ENCODE measurements at places on chromosomes 13 and 19.

DNA sequence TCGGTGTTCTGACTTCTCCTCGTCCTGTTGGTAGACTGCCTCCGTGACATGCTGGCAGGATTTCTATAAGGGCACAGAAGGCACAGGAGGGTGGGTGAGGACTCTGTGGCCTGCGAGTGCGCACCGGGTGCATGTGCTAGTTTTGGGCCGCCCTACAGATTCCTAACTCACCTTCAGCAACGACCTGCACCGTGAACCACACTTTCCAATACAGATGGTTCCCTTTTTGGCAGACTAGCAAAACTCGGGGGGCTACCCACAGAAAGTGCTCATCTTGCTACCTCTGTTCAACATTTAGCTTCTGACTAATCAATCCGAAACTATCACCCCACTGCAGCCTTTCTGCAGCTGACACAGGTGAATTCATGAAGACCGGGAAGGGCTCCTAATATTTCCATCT, 14.1 kb upstream of the AMER2 start:
- no peak for DNase-seq

GRCh38 chr13:78610381-78610883, 7.1 kb upstream of the POU4F1 start:
- no peak for DNase-seq

- DNase-seq, result peak; percentile 16
Measured at GRCh38 chr19:10604460-10604980, 17.4 kb upstream of the AP1M2 start.

DNA sequence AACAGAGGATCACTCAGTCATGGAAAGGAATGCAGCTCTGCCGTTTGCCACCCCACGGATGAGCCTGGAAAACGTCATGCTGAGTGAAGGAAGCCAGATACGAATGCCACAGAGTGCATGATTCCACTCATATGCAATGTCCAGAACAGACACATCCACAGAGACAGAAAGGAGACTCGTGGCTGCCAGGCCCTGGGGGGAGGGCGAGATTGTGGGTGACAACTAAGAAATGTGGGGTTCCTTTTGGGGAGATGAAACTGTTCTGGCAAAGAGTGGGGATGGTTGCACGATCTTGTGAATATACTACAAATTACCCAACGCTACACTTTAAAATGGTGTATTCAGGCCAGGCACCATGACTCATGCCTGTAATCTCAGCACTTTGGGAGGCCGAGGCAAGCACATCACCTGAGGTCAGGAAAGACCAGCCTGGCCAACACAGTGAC, 27.2 kb upstream of the NAPA start:
- DNase-seq, result no peak

- DNase-seq, result no peak
Measured at GRCh38 chr13:45364876-45365557, 24.0 kb upstream of the TPT1 start.

GRCh38 chr13:42893214-42893671, 98.8 kb downstream of the EPSTI1 start:
- no peak for DNase-seq

DNA sequence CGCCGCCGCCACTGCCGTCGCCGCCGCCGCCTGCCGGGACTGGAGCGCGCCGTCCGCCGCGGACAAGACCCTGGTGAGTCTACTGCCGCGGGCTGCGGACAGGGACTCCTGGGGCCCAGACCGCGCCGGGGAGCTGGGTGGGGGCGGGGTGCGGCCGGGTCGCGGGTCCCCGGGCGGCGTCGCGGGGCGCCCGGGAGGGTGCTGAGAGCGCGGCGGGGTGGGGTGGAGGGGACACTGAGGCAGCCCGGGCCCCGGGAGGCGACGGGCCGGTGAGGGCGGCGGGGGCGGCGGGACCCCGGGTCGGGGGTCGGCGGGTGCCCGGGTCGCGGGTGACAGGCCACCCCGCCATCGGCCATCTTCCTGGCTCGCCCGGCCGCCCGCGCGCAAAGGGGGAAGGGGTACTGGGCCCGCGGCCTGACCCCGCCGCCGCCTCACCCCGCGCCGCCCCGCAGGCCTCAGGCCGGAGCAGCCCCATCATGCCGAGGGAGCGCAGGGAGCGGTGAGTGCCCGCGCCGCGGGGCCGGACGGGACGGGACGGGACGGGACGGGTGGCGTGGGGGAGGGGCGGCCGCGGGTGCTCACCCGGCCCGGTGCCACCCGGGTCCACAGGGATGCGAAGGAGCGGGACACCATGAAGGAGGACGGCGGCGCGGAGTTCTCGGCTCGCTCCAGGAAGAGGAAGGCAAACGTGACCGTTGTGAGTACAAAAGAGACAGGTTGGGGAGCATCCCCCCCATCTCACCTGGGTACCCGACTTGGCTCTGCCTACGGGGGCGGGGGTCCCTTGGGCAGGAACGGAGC, 489 bp downstream of the CCNE1 start:
- no peak for DNase-seq

- peak; percentile 99 for DNase-seq
Measured at GRCh38 chr19:42325308-42325895, at the start of gene MEGF8. Gene MEGF8, plus strand, starts transcription at chr19:42325635. Its CDS starts 609 bp downstream, at chr19:42326244.

GRCh38 chr13:33034882-33035520, 18.8 kb downstream of the KL start:
- no peak for DNase-seq

DNA sequence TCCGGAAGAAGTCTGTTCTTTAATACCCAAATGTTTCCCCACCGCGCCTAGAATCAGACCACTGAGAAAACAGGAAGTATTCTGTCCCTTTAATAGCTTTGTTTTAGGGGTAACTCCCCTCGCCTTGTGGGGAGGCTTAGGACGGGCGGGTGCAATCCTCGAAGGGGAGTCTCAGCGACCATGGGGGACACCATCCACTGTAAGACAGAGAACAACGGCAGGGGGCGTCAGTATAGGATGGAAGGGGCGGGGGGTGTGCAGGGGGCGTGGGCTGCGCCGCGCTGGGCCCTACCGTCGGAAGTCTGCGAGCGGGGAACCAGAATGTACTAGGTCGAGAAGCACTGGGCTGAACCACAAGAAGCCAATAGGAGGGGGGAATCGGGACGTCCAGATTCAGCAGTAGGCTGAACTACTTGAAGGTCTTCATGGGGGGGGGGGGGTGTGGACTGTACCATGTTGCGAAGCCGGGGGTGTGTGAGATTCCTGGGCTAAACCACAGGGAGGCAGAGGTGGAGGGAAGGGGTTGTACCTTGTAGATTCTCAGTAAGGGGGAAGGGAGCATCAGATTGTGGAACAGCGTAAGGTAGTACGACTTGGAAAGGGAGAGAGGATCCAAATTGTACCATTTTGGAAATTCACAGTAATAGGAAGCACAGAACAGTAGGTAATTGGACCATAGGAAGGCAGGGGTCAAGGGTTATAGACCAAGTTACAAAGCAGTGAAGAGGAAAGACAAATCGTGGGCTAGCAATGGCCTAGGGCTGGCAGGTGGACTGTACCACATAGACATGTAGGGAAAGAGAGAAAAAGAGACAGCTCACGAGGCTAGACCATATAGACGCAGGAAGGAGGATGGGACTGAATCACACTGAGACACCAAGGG, 1.0 kb upstream of the DBP start:
- peak; percentile 80 for DNase-seq

- no peak for DNase-seq
Measured at GRCh38 chr19:17576758-17577456, 21.5 kb downstream of the COLGALT1 start.

Measured in activated naive CD4-positive, alpha-beta T cell treated with Interleukin-2 at 50 U/mL for 16 hours (primary cell).